ENCODE measurements at places on chromosomes 5 and 9.

- no peak for DNase-seq
These were observed 274.4 kb downstream of the DIRAS2 start for GRCh38 chr9:90368241-90368640.

DNA sequence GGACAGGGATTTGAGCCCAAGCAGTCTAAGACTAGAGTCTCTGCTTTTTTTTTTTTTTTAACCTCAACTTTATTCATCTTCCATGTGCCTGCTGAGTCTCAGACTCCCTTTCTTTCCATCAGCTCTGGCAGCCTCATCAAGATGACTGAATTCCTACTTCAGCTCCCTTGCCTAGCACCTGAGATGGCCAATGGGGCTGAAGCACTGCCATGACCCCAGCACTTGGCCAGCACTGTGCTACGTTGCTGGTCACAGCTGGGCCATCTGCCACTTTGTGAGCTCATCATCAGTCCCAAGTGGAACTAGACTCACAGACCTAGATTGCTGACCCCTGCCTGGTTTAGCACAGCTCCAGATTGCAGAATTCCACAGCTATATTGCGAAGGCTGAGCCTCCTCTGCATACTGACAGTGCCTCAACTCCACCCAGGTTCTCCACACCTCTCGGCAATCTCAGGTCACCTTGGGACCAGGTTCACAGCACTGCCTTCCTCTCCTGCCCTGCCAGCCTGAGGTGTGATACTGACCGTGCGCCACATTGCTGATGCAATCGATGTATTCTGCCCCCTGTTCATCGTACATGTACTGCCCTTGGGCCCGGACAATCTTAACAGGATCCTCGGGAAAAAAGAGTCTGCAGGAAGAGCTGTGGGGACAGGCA, 1.6 kb downstream of the PHYKPL start:
- DNase-seq: no peak

- no peak for DNase-seq
These were observed 65.0 kb upstream of the CTXN3 start for GRCh38 chr5:127583866-127584265.

DNA sequence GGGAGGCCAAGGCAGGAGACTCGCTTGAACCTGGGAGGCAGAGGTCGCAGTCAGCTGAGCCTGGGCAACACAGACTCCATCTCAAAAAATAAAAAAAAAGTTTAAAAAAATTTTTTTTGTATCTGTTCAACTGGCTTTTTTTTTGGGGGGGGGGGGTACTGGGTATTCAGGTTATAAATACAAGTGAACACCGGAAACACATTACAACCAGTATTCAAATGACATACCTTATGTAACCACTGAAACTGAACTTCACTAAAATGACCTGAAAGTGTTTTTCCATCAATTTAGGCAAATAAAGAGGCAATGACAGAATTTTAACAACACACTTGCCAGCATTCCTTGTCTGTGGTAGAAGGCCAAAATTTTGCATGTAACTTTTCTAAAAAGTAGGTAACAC, 33.5 kb downstream of the STRBP start:
- DNase-seq: no peak

GRCh38 chr5:74079971-74080556, 454.1 kb downstream of the ARHGEF28 start:
- DNase-seq: no peak

DNA sequence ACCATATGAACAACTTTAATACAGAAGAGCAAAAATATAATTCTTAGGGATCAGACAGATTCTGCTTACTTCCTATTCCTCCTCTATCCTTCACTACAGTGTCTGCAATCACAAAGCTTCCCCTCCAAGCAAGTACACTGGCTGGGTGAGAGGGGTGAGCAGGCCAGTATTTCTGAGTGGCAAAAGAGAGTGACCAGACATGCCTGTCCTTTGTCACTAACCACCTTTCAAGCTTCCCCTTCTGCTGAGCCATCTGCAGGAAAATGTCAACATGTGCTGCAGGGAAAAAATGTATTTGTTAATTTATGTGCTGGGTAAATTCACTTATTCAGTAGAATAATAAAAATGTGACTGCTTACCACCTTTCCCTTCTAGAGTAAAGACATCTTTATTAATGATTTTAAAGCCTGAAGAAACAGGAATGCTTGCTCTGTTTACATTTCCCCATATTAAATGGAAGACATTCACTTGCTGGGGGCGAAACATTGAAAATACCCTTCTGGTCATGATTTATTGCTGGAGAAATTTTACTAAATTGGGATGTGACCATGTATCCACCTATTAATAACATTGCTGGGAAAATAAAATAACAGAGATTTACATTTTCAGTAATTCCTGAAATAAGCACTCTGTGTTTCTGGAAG, 84.9 kb downstream of the SPOCK1 start:
- DNase-seq: no peak

DNA sequence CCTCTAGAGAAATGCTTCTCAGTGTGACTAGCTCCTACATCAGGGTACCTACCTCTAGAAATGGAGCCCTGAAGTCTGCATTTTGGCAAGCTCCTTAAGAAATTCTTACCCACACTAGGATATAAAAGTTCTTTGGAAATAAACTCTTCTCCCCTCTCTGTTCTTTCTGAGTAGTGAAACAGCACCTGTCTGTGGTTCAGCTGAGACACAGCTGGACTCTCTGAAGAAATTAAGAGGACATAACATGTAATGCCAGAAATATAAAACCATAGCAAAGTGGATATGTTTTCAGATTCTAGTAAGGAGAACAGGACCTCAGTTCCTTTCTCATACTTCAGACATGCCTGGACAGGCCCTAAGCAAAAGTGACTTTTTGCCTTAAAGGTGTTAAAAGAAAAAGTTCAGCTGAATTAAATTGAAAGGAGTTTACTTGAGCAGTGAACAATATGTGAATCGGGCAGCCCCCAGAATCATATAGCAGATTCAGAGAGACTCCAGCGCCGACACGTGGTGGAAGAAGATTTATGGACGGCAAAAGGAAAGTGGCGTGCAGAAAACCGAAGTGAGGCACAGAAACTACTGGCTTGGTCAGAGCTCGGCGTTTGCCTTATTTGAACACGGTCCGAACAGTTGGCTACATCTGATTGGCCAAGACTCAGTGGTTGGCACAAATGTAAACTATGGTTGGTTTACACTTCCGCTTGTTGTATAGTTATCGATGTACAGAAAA, 64.5 kb downstream of the PRKACG start:
- no peak for DNase-seq

GRCh38 chr5:74556006-74556405, 84.5 kb downstream of the ENC1 start:
- DNase-seq: no peak

GRCh38 chr5:135543485-135544304, 7.9 kb upstream of the NEUROG1 start:
- no peak for DNase-seq

- no peak for DNase-seq
These were observed 172.6 kb upstream of the CDH12 start for GRCh38 chr5:23025629-23026233.

All from coronary artery (tissue), 2 donors.